ENCODE measurements at places on chromosomes 7 and 10.
A peak's percentile ranks its signal among the peaks of the same experiment; 100 is the strongest.

DNA sequence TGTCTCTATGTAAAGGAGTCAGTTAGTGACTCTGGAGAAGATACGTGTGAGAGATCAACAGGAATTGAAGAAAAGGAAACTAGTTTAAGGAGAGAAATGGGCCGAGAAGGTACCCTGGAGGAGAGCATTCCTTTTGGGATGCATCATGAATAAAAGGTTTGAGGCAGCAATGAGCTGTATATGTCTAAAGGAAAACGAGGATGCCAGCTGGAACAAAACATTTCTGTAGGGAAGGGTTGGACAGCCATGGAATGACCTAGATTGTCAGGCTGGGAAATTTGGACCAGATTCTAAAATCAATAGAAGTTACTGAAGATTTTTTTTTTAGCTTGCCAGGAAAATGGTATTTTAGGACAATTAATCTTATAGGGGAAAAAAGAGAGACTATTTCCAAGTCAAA is 17.2 kb upstream of the MPP7 start:
- no peak for DNase-seq

- DNase-seq: peak; percentile 36
These were observed 438.1 kb upstream of the GALNT17 start for GRCh38 chr7:70693686-70694433.

- DNase-seq: no peak
These were observed 31.3 kb upstream of the ATP6V0A4 start for GRCh38 chr7:138829335-138829734.

DNA sequence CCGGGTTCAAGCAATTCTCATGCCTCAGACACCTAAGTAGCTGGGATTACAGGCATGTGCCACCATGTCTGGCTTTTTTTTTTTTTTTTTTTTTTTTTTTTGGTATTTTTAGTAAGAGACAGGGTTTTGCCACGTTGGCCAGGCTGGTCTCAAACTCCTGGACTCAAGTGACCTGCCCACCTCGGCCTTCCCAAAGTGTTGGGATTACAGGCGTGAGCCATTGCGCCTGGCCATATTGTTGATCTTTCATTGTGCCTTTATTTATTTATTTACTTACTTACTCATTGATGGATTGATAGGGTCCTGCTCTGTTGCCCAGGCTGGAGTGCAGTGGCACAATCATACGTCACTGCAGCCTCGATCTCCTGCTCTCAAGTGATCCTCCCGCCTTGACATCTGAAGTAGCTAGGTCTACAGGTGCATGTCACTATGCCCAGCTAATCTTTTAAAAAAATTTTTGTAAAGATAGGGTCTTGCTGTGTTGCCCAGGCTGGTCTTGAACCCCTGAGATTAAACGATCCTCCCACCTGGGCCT is 30.4 kb downstream of the SVIL start:
- no peak for DNase-seq

- no peak for DNase-seq
These were observed 152.4 kb upstream of the NRBF2 start for GRCh38 chr10:62980687-62981086.

GRCh38 chr10:5620223-5620721 is 46.1 kb downstream of the ASB13 start:
- peak; percentile 29 for DNase-seq

DNA sequence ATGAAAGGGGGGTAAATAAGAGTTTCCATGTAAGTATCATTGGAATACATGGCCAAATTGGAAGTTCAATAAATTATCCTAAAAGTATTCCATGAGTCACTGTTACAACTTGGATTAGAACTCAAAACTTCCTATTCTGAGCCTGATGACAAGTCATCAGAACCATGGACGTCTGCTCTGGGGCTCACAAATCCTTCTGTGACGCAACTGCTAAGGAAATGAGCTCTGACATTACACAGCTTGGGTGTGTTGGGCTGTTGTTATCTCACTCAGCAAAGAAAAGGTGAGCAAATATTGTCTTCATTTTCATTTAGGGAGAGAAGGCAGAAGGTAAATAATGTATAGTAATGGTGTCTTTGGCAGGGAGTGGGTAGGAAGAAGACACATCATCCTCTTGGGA is 214.8 kb upstream of the ADO start:
- DNase-seq: peak; percentile 50

GRCh38 chr10:44969854-44970253 is 8.8 kb downstream of the DEPP1 start:
- no peak for DNase-seq

GRCh38 chr7:101031082-101031481 is 11.2 kb downstream of the MUC17 start:
- DNase-seq: no peak

DNA sequence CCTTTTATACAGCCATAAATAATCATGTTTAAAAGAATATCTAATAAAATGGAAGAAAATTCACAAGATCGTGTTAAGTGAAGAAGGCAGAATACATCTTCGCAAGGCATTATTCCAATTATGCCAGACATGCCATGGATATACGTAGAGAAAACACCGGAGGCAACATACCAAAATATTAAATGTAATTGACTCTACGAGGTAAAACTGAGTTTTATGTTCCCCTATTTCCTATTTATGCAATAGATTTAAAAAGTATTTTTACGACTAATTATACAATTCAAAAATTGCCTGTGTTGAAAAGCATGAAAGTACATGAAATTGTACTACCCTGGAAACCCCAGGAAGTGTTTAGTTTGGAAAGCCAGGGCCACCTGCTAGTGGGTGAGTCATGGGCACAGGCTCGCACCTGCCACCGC is 936 bp upstream of the REPIN1 start:
- no peak for DNase-seq

GRCh38 chr7:158386866-158387545 is 200.6 kb downstream of the PTPRN2 start:
- DNase-seq: no peak

DNA sequence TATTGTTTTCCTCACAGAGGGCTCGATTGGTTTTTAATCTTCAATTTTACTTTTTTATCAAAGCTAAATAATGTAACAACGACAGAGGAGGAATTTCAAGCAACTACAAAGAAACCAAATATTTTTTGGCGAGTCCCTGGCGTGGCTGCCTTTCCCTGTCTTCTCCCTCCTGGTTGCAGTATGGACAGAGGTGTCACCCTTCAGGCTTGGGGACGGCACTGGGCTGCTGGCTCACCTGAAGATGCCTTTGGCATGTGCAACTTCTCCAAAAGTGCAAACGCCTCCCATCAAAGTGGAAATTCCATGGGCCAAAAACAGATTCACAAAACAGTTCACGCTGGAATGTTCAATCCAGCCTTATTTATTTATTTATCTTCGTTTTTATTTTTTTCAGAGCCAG is 51.9 kb downstream of the DOCK1 start:
- no peak for DNase-seq

DNA sequence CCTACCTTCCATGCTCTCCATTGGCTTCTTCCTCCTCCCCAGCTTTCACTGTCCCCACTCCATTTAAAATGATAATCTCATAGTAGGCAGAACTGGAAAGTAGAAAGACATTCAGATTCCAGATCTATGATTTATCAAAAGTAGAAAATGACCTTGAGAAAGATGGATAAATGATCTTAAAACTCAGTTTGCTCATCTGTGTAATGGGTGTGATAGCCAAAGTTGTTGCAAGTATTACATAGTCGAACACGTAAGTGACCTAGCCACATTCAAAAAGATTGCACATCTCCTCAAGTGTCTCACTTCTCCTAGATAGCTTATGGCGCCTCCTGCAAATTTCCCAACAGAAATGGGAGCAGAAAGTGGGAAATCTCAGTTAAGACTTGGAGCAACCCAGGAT is 89.8 kb upstream of the FGL2 start:
- no peak for DNase-seq

- DNase-seq: no peak
These were observed 78.2 kb downstream of the VPS41 start for GRCh38 chr7:38830826-38831225.

- DNase-seq: peak; percentile 41
These were observed 2.3 kb upstream of the CREB5 start for GRCh38 chr7:28409716-28410627.

DNA sequence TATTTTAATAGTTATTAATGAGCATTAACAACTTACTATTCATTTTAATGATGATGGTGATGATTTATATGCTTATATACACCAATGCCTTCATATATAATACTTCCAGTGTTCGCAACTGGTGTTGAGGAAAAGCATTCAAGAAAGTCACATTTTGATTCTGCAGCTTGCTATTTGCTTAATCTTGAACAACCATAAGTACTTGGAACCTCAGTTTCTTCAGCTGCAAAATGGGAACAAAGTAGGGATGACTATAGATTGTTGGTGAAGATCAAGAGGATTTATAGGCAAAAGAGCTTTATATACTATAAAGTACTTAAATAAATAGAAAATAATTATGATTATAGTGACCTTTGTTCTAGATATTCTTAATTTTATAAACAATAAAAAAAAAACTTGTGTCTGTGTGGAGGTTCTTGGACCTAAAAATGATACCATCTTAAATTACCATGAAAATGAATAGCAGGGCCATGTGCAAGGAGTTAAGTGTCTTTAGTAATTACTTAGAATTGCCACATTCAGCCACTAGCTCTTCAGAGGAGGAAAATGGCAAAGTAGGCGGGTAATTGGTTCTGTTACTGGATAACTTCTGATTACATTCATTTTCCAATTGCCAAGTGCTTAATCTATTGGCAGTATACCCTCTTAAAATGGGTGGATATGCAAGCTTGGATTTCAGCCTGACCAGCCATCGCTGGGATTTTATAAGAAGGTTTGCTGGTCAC is 4.5 kb downstream of the ARID5B start:
- DNase-seq: no peak

- DNase-seq: peak; percentile 38
These were observed at the start of gene AQP1 for GRCh38 chr7:30911561-30911969. Gene AQP1, plus strand, starts transcription at chr7:30911853. Its CDS starts 57 bp downstream, at chr7:30911910.

- DNase-seq: no peak
These were observed 165.0 kb downstream of the CCSER2 start for GRCh38 chr10:84493361-84493760.

DNA sequence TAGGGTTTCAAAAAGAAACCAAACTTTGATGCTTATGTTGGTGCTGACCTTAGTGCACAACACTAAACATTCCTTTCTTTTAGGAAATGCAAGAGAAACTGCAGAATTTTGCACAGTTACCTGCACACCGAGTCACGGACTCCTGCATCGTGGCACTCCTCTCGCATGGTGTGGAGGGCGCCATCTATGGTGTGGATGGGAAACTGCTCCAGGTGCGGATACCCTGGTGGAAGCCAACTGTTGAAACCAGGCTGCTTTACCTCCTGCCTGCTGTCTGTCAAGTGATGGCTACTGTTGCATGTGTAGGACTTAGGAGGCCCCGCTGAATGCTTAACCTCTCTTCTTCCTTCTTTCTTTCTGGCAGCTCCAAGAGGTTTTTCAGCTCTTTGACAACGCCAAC is 11.7 kb downstream of the CASP2 start:
- no peak for DNase-seq

GRCh38 chr7:85041605-85042216 is 145.1 kb downstream of the SEMA3D start:
- peak; percentile 81 for DNase-seq

DNA sequence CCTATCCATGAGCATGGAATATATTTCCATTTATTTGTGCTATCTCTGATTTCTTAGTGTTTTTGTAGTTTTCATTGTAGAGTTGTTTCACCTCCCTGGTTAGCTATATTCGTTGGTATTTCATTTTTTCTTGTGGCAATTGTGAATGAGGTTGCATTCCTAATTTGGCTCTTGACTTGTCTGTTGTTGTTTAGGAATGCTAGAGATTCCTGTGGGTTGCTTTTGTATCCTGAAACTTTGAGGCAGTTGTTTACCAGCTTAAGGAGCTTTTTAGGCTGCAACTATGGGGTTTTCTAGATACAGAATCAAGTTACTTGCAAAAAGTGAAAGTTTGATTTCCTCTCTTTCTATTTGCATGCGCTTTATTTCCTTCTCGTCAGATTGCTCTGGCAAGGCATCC is 304.7 kb upstream of the GRM3 start:
- no peak for DNase-seq

GRCh38 chr10:89343089-89343767 is 15.4 kb downstream of the IFIT3 start:
- no peak for DNase-seq

DNA sequence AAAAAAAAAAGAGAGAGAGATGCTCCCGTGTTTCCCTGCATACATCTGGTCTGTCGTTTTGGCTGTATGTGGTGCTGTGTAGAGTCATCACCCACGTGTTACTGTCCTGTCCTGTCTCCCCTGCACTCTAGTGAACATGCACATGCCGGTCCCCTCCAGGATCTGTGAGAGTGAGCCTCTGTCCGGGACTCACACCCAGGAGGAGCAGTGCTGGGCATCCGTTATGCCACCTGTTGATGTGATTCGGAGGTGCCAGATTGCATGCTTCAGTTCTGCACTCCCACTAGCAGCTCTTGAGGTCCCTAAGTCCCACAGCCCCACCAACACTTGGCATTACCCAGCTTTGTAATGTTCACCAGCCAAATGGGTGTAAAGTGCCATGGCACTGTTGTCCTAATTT is 16.4 kb downstream of the GHRHR start:
- DNase-seq: no peak

DNA sequence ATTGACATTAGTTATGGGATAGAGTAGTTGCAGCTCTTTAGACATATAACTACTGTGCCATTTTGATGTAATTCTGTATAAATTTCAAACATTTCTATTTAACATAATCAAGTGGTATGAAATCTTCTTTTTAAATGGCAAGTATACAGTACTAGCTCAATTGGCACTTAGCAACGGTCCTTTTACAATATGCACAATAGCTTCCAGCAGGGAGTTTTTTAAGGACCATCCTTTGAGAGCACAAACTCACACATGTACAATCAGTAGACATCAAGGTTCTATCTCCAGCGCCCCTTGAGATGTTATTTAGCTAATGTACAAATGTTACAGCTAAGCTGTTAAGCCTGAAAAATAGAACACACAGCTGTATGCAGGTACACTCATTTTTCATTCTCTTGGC is 480.7 kb downstream of the TFEC start:
- no peak for DNase-seq

DNA sequence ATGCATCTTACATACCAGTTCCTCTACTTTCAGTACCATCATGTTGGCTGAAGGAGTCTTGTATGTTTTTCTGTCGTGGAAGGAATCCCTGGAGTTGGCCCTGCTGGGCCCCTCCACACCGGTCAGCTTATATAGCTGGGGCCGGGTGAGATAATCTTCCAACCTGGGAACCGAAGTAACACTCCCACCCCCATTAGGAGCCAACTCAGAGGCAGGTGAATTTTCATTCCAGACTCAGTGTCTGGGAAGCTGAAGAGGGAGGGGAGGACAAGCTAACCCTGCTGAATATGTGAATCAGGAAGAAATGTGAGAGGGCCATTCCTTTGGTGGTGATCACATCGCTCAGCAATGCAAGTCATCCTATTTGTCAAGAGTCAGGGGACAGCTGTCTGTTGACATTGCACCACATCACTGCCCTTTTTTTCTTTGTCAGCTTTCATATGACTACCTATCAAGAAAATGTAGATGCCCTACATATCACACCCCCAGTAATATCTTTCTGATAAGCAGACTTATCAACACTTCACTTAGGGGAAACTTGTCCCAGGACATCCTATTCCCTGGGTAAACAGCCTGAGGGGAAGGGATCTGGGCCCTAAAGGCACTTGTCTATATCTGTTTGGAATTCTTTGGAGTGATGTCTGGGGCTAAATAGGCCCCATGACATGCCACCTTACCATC is at the start of gene ANKRD1:
ANKRD1 (minus strand) TSS at position 102 of the 681 bp plus-strand sequence; CDS start at position 42, 60 bp downstream.
- peak; percentile 68 for DNase-seq

GRCh38 chr7:44237696-44238095 is 36.9 kb downstream of the YKT6 start:
- DNase-seq: no peak
